Head of caudate nucleus (tissue), 42 donors: ENCODE measurements at places on chromosomes 16 and 17.

GRCh38 chr17:73007407-73007806 lies 85.1 kb downstream of the SLC39A11 start:
- DNase-seq, result no peak

DNA sequence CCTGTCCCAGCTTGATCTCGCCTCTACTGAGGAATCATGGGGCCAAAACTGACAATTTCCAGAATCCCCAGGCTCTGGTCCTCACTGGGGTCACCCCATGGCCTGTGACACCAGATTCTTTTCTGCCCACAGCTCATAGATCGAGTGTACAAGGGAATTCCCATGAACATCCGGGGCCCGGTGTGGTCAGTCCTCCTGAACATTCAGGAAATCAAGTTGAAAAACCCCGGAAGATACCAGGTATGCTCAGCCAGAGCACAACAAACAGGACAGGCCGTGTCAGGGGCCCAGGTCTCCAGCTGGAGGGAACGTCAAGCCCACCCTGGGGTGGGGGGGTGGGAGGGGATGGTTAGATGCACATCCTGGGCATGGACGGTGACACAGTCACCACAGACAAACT lies 17.5 kb downstream of the USP6 start:
- no peak for DNase-seq

- peak; percentile 17 for DNase-seq
These were observed 11.1 kb downstream of the SCN4A start for GRCh38 chr17:63961355-63962212.

GRCh38 chr16:31880322-31880979 lies 6.8 kb downstream of the ZNF267 start:
- DNase-seq, result no peak

DNA sequence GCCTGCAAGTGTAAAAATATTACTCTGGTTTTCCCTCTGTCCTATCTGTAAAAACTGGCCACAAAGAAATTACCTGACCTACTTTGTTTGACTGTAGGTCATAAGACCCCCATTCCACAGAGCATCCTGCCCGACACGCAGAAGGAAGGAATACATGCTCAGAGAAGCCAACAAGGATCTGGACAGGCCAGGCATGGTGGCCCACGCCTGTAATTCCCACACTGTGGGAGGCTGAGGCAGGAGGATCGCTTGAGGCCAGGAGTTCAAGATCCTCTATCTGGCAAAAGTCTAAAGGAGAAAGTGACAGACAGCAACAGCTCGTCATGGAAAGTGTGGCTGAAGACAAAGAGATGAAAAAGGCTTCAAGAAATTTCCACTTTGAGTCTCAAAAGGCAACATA lies 78.2 kb upstream of the RNU2-1 start:
- DNase-seq, result no peak

GRCh38 chr17:2210726-2211125 lies 92.9 kb downstream of the SMG6 start:
- no peak for DNase-seq

- DNase-seq, result no peak
These were observed 347.6 kb downstream of the WWOX start for GRCh38 chr16:78446992-78447563.

DNA sequence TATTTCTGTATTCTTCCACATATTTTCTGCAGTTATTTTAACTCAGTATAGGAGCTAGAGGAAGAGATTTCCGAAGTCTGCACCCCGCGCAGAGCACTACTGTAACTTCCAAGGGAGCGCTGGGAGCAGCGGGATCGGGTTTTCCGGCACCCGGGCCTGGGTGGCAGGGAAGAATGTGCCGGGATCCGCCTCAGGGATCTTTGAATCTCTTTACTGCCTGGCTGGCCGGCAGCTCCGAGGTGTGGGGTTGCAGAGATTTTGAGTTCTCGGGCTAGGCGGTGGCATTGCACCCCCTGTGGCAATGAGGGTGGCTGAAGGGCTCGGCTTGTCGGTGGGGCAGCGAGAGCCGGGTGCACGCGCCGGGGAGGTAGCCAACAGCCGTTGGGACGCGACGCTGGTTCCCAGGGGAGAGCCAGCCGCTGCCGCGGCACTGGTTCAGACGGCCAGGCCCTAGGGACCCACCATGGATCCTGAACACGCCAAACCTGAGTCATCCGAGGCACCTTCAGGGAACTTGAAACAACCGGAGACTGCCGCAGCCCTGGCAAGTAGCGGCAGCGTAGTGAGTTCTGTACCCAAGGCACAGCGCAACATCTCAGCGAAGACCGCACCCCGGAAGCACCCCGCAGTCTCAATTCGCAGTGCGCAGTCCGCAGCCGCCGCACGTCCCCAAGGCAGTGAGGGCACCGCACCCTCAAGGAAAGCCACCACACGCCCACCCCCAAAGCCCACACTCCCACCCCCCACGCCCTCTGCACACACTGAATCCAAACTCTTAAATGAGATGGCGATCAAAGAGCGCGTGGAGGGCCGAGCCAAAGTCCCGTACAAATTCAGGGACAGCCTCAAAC lies at the start of gene CMTM1:
CMTM1 (plus strand) TSS at position 389 of the 851 bp plus-strand sequence; CDS start at position 464, 75 bp downstream.
- no peak for DNase-seq

DNA sequence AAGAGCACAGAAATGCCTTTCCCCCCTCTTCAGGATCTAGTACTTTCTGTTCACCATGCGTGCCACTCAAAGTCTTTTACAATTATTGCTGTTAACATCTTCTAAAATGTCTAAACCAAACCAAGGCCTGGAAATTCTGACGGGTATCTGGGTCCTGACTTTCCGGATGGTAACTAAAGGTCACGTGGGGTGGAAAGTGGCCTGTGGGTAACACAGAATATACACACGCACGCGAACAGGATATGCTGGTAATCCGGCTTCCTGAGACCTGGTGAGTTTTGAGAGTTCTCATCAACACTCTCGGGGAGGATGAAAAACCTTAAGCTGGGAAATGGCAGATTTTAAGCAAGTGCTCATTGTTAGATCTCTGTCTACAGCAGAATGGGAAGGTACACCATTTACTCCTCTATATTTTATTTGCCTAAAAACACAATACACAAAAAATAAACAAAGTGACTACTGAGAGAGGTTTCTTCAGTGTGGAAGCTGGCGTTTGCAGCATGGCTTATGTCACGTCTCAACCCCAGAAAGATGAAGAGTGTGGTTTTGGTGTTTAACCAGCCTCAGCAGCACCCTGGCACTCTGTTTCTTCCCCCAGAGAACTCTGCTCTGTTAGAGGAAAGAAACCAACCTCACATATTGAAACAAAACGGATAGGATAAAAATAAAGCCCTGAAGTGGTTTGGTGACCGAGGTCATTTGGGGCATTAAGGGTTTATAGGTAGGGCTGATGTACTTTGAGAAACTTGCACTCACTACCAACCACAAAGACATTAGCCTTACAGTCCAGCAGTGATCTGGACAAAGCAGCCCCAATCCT lies 37.3 kb downstream of the SMG6 start:
- no peak for DNase-seq

DNA sequence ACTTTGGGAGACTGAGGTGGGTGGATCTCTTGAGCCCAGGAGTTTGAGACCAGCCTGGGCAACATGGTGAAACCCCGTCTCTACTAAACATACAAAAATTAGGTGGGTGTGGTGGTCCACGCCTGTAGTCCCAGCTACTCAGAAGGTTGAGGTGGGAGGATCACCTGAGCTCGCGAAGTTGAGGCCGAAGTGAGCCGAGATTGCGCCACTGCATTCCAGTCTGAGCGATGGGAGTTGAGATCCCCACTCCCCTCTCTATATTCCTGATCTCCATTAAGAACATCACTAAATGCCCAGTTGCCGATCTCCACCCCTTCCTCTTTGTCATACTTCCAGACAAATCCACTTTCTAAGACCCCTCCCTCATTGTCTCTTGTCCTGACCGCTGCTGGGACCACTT lies 24.3 kb upstream of the ZNF652 start:
- DNase-seq, result no peak

DNA sequence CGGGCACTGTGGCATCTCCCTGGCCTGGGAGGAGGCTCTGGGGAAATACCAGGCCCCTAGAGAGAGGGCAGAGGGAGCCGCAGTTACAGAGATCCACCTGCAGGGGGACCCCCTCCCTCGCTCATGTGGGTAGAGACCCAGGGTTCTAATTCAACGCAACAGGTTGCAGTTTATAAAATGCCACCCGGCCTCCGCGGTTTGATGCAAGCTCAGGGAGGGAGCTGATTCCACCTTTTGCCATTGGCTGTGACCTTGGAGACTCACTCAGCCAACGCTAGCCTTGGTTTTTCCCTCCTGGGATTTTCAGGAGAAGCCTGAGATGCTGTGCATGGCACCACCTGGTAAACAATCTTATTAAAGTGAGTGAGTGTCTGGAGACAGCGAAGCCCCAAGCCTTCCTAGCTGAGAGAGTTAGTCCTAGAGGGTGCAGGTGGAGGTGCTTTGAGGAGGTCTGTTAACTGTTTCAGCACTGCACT lies 12.1 kb downstream of the TTLL6 start:
- DNase-seq, result peak; percentile 49

GRCh38 chr16:31130899-31131298 lies 4.6 kb downstream of the PRSS8 start:
- DNase-seq, result no peak
